Stimulated activated CD8-positive, alpha-beta memory T cell treated with anti-CD3 and anti-CD28 coated beads, Interleukin-4, amount 100 ng/mL, for 1 hour (primary cell): ENCODE measurements at places on chromosomes 2 and 18.

GRCh38 chr18:34807106-34807796 is 97.2 kb downstream of the DTNA start:
- DNase-seq, result no peak

- DNase-seq, result no peak
These were observed 4.2 kb downstream of the IRS1 start for GRCh38 chr2:226795281-226796011.

- no peak for DNase-seq
These were observed 143.0 kb downstream of the ARL6IP6 start for GRCh38 chr2:152861349-152861942.

- no peak for DNase-seq
These were observed 152.6 kb upstream of the KYNU start for GRCh38 chr2:142724713-142725349.

DNA sequence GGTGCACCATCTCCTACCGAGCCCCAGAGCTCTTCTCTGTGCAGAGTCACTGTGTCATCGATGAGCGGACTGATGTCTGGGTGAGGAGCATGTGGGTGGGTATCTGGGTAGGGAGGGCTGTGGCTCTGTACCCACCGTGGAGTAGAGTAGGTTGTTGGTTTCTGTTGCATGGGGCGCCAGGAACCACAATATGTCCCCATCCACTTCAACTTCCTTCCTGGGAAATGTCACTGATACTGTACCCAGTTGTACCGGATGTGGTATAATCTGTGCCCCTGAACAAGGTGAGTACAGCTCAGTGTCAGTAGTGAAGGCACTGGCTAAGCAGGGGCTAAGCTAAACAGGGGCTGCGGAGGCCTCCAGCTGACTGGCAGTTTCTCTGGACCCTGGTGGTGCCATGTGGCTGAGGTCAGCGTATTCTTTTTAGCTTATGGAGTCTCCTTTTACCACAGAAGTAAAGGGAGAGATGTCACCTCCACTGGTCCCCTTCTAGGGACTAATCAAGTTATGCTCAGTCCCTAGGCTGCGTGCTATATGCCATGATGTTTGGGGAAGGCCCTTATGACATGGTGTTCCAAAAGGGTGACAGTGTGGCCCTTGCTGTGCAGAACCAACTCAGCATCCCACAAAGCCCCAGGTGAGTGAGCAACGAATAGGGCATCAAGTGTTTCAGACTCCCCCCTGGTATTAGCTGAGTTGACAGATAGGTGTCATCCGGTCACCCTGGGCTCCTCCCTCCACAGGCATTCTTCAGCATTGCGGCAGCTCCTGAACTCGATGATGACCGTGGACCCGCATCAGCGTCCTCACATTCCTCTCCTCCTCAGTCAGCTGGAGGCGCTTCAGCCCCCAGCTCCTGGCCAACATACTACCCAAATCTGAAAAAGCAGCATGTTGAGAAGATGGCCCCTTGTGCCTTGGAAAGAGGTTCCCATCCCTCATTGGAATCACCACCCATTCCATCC is 2.7 kb downstream of the STK16 start:
- DNase-seq, result no peak
